Activated T-cell treated with anti-CD3 and anti-CD28 coated beads, Interleukin-2, amount 50 U/mL, for 4 hours (primary cell): ENCODE measurements at places on chromosomes 3 and 15. TPM values are rescaled to one million over a fixed set of nuclear protein-coding genes. Genes with fewer than 3 reads are reported as not detected.

COLQ gene
- 1.2 TPM for total RNA-seq

ADAMTS17 gene
- 2.6 TPM for total RNA-seq

BCHE gene
- not detected for total RNA-seq

LEKR1 gene
- 0.68 TPM for total RNA-seq

TGM5 gene
- not detected for total RNA-seq
